ENCODE measurements at places on chromosomes 1 and 21. TPM values are rescaled to one million over a fixed set of nuclear protein-coding genes. Genes with fewer than 3 reads are reported as not detected.

GRCh38 chr1:224694969-224695368, 78.9 kb downstream of the CNIH3 start:
- H3K27me3 ChIP-seq = no peaks in the 10 kb centered on the region
- no peaks in the 10 kb centered on the region for H3K36me3 ChIP-seq
- H3K4me3 ChIP-seq = no peak overlapping the region
- H3K4me1 ChIP-seq = no peaks in the 10 kb centered on the region

DNA sequence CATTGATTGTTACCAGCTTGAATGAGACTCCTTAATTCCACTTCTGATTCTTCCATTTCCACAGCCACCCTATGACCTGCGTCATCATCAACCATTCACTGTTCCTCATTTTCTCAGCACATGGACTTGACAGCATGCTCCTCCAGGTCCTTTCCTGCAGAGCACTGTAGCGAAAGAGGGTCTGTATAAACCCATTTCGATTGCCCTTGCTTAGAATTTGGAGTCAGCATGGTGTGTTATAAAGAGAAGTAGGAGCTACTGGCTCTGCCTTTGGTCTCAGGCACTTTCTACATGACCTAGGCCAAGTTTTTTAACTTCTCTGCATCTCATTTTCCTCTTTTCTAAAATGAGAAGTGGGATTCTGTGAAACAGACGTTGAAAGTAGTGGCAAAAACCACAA, 133.8 kb downstream of the AK5 start:
- no peak overlapping the region for H3K4me3 ChIP-seq
- H3K27ac ChIP-seq = no peak overlapping the region
- H3K27me3 ChIP-seq = no peaks in the 10 kb centered on the region
- H3K4me1 ChIP-seq = no peaks in the 10 kb centered on the region
- no peak for DNase-seq
- no peaks in the 10 kb centered on the region for H3K36me3 ChIP-seq

SLC30A2 gene
- total RNA-seq = 0.40 TPM

DNA sequence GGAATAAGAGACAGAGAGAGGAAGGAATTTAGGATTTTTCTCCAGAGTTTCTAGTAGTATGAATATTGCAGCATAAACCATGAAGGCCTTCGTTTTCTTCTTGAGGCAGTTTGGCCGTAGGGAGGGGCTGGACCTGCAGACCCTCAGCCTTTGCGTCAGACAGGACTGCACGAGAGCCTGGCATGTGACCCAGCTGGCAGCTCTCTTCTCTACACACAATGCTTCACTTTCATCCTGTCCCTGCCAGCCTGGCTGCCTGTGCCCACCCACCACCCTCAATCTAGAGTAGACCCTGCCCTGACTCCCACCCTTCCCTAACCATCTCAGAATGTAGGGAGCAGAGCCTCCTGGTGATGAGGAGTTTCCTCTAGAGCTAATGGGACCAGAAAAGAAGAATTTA, 1.6 kb downstream of the CA14 start:
- peaks cover 49% of the 10 kb centered on the region for H3K4me1 ChIP-seq
- H3K27ac ChIP-seq = peak overlapping the region; percentile 32
- DNase-seq = no peak
- H3K4me3 ChIP-seq = no peak overlapping the region
- no peaks in the 10 kb centered on the region for H3K27me3 ChIP-seq
- H3K36me3 ChIP-seq = no peaks in the 10 kb centered on the region

DNA sequence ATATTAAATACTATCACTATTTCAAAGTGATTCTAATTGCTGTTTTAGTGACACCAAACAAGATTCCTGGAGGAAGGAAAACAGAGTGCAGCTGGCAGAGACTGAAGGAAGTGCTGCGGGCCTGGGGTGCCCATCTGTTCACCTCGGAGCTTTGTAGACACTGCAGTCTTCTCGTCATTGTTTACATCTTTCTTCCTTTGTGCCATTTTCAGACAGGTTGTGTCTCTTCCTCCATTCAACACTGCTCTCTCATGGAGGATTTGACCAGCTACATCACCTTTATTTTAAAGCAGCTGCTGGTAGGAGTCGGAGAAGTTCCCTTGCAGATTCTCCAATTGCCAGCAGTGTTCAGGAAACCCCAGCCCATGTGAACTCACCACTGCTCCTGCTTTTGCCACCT, 37.3 kb downstream of the ABCA4 start:
- no peak overlapping the region for H3K4me3 ChIP-seq
- H3K27me3 ChIP-seq = no peaks in the 10 kb centered on the region
- no peaks in the 10 kb centered on the region for H3K4me1 ChIP-seq
- H3K27ac ChIP-seq = no peak overlapping the region

DNA sequence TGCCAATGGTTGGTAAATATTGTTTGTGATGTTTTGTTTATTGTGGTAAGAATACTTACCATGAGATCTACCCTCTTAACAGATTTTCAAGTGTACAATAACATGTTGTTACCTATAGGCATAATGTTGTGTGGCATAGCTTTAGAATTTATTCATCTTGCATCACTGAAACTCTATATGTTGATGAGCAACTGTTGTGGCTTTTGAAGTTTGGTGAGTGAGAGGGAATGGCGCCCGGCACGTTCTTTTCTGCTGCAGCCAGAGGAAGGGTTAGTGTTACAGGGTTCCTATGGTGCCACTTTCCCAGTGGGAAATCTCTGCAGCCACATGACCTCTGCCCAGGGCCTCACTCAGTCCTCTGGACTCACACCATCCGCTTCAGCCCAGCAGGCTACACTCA, 342.5 kb upstream of the ADGRL2 start:
- no peak overlapping the region for H3K27ac ChIP-seq
- H3K4me3 ChIP-seq = no peak overlapping the region
- DNase-seq = no peak

DNA sequence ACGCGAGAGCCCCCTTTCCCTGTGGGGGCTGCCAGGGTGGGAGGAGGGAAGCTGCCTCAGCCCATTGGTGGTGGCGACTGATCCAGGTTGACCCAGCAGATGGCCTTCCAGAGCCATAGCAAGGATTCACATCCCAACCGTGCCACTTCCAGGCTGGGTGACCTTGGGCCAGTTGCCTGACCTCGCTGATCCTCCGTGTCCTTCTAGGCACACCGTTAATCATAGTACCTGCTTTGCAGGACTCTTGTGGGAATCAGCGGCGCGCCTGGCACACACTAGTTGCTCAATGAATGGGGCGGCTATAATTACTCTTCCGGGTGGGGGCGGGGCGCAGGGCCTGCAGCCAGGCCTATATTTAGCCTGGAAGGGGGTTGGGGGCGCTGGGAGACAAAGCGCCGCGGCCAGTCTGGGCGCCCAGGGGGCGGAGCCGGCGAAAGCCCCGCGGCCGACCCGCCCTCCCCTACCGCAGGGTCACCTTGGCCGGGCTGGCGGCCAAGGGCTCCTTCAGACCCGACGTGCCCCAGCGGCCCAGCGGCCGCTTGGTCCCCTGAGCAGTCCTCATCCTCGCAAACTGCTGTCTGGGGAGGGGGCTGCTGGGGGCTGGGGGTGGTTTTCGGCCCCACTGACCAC, 5.1 kb downstream of the HSPB7 start:
- H3K27me3 ChIP-seq = no peaks in the 10 kb centered on the region
- H3K36me3 ChIP-seq = no peaks in the 10 kb centered on the region
- no peak overlapping the region for H3K4me3 ChIP-seq
- peaks cover 9% of the 10 kb centered on the region for H3K4me1 ChIP-seq
- peak overlapping the region; percentile 97 for H3K27ac ChIP-seq
- DNase-seq = peak; percentile 81

MYCBP gene
- 26.6 TPM for total RNA-seq

- H3K36me3 ChIP-seq = no peaks in the 10 kb centered on the region
- H3K27me3 ChIP-seq = no peaks in the 10 kb centered on the region
- H3K4me1 ChIP-seq = peaks cover 36% of the 10 kb centered on the region
- no peak overlapping the region for H3K27ac ChIP-seq
- no peak overlapping the region for H3K4me3 ChIP-seq
- DNase-seq = no peak
Measured at GRCh38 chr1:41489561-41489960, 5.1 kb upstream of the EDN2 start.

- DNase-seq = peak; percentile 77
- no peaks in the 10 kb centered on the region for H3K36me3 ChIP-seq
- no peak overlapping the region for H3K27ac ChIP-seq
- peaks cover 8% of the 10 kb centered on the region for H3K27me3 ChIP-seq
- no peak overlapping the region for H3K4me3 ChIP-seq
Measured at GRCh38 chr1:2044510-2045319, 5.5 kb upstream of the PRKCZ start.

DNA sequence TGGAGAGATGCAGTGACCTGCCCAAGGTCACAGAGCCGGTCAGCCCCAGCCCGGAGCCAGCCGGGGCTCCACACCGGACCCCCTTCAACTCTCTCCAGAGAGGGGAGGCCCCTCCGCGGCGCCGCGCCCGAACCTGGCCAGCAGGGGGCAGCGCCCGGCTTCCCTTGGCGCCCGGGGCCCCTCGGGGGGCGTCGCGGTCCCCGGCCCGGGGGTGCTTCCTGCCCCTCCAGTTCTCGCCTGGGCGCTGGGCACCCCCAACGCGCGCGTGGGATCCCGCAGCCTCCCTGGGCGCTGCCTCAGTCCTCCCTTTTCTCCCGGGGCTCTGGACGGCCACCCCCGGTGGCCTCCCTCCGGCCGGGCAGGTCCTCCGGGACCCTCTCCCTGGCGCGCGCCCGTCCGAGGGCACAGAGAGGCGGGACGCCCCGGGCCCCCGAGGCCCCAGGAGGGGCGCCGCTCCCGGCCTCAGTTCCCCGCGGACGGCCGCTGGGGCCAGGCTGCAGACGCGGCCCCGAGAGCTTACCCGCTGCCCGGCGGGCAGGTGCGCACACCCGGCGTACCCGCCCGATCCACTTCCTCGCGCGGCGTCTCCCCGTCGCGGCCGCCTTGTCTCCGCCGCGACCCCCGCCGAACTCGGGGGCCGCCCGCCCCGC, 406 bp downstream of the HTR1D start:
- no peak for DNase-seq
- peaks cover 33% of the 10 kb centered on the region for H3K27me3 ChIP-seq
- H3K4me3 ChIP-seq = peak overlapping the region; percentile 27
- no peaks in the 10 kb centered on the region for H3K36me3 ChIP-seq
- H3K4me1 ChIP-seq = peaks cover 3% of the 10 kb centered on the region

GRCh38 chr1:100700586-100700985, 19.0 kb upstream of the VCAM1 start:
- H3K4me3 ChIP-seq = no peak overlapping the region
- H3K4me1 ChIP-seq = no peaks in the 10 kb centered on the region
- DNase-seq = no peak
- H3K27me3 ChIP-seq = no peaks in the 10 kb centered on the region

GRCh38 chr1:201742476-201742875, 86.5 kb upstream of the IPO9 start:
- no peak for DNase-seq
- peak overlapping the region; percentile 58 for H3K27ac ChIP-seq
- no peak overlapping the region for H3K4me3 ChIP-seq
- no peaks in the 10 kb centered on the region for H3K27me3 ChIP-seq

DNA sequence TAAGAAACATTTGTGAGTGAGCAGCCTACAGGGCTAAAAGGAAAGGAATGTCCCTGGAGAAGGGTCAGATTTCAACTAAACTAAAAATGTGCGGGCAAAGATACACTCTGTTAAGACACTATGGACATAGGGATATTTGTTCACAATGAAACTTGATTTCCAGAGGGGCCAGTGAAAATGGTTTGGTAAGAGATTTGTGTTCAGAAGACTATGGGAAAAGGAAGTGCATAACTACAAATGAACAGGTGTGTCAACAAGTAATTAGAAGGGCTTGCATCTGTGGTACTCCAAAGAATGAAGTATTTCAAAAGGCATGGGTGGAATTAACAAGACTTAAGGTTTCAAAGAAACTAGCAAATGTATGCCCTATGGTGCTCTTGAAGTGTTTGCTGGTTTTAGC, 60.4 kb downstream of the NME7 start:
- DNase-seq = no peak
- no peak overlapping the region for H3K27ac ChIP-seq

DNA sequence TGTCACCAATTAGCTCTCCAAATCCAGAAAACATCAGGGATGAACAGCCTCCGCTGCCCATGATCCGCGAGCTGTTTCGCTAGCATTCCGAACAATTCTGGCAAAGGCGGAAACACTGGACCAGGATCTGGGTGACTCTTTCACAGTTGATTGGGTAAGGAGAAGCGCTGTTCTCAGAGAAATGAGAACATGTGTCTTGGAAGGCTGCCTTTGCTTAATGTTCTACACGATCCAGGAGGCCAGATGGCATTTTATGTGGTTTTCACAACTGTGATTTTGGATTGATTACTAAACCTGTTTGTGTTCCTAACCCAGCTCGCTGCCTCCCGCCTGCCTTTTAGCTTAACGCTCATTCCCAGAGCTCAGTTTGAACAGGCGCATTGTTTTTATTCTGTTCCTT, 144.0 kb downstream of the KIF26B start:
- H3K4me3 ChIP-seq = no peak overlapping the region
- no peaks in the 10 kb centered on the region for H3K36me3 ChIP-seq
- H3K27ac ChIP-seq = no peak overlapping the region

ANKRD65 gene
- 30.2 TPM for total RNA-seq

DNA sequence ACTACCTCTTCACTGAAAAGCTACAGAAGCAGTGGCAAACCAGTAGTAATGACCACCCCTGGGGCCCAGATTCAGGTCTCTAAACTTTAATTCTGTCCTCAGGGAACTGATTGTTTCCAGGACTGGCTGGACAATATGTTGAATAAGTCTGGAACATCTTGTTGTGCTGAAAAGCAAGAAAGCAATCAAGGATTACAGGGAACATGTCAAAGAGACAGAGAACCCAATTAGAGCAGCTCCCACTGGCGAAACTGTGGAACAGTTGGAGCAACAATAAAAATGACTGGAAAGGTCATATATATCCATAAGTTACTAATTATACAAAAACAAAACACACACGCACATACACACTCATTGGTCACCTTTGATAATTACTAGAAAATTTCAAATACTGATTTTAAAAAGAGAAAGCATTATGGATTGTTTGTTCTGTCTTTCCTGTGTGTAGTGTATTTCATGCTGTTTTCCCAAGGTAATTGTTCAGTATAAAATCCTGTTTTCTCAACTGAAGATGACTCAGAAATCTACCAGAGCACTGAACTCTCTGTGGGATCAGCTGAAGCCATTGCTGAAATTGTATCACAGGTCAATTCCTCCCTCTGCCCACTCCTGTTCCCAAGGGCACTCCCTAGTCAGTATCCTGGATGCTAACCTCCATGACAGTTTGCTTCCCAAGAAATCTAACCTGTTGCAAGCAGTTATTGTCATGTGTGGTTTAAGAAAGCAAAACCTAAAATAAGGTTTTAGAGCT, 83.6 kb upstream of the RGS1 start:
- no peak overlapping the region for H3K4me3 ChIP-seq
- no peaks in the 10 kb centered on the region for H3K27me3 ChIP-seq
- no peaks in the 10 kb centered on the region for H3K36me3 ChIP-seq

GRCh38 chr1:11180342-11180744, 8.8 kb upstream of the ANGPTL7 start:
- no peaks in the 10 kb centered on the region for H3K4me1 ChIP-seq
- no peaks in the 10 kb centered on the region for H3K27me3 ChIP-seq
- peaks cover 3% of the 10 kb centered on the region for H3K36me3 ChIP-seq
- no peak overlapping the region for H3K27ac ChIP-seq
- H3K4me3 ChIP-seq = no peak overlapping the region

- no peaks in the 10 kb centered on the region for H3K4me1 ChIP-seq
- H3K4me3 ChIP-seq = no peak overlapping the region
Measured at GRCh38 chr1:2856066-2856390, 54.5 kb upstream of the TTC34 start.

- H3K27ac ChIP-seq = no peak overlapping the region
- no peaks in the 10 kb centered on the region for H3K27me3 ChIP-seq
- H3K4me3 ChIP-seq = no peak overlapping the region
- no peaks in the 10 kb centered on the region for H3K36me3 ChIP-seq
- DNase-seq = no peak
- H3K4me1 ChIP-seq = peaks cover 2% of the 10 kb centered on the region
Measured at GRCh38 chr1:34436836-34437235, 260.1 kb downstream of the C1orf94 start.

TMEM61 gene
- total RNA-seq = 2.1 TPM

Data from lung (tissue), 17 donors.